Effector memory CD4-positive, alpha-beta T cell (primary cell): ENCODE measurements at places on chromosomes 12 and 14.

DNA sequence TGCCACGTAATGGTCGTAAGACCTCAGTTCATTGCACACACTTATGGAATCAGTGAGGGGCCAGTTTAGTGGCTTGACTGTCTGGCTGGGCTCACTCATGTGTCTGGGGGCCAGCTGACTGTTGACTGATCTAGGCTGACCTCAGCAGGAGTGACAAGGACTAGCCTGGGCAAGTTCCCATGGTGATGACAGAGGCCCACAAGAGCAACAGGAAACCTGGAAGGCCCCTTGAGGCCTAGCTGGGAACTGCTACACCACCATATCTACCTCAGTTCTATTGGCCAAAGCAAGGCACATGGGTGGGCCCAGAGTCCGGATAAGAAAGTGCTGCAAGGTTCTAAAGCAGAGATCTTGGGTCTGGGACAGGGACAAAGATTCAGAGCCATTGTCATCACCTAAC lies 21.3 kb upstream of the RFLNA start:
- H3K27me3 ChIP-seq: no peaks in the 10 kb centered on the region
- no peak overlapping the region for H3K4me3 ChIP-seq
- no peak for DNase-seq
- no peaks in the 10 kb centered on the region for H3K36me3 ChIP-seq
- no peaks in the 10 kb centered on the region for H3K4me1 ChIP-seq

- no peaks in the 10 kb centered on the region for H3K4me1 ChIP-seq
- H3K27ac ChIP-seq: no peak overlapping the region
- H3K36me3 ChIP-seq: no peaks in the 10 kb centered on the region
- no peaks in the 10 kb centered on the region for H3K27me3 ChIP-seq
Measured at GRCh38 chr12:28486521-28486920, 296.3 kb downstream of the CCDC91 start.

- peaks cover 50% of the 10 kb centered on the region for H3K27me3 ChIP-seq
- H3K36me3 ChIP-seq: no peaks in the 10 kb centered on the region
- no peak overlapping the region for H3K27ac ChIP-seq
Measured at GRCh38 chr14:36524220-36524837, 4.3 kb upstream of the NKX2-1 start.

DNA sequence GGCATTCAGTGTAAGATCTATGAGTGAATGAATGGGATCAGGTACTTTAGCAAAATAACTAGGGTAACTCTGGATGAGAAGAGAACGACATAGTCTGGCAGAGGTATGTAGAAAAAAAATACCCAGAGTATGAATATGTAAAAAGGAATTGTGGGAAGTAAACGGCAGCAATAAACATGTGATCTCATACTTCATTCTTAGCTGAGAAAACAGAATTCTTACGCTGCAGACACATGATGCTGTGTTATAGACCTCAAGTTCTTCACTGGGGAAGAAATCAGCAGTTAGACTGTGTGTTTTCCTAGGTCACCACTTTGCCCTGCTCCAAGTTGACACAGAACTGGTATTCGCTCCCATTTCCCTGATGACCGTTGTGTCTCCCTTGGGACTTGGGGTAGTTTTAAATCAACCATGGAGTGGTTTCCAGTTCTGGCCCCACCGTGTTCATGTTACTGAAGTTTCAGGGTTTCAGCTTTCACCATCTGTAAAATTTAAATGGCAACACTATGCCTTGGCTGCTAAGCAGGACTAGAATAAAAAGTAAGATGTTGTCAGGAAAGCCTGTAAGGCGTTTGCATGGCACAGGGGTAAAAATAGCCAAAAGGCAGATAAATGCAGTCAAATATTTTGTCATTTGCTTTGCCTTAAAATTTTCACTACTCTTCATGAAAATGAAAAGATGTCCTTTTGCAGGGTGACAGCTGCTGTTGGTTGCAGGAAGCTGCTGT lies 223.7 kb downstream of the PELI2 start:
- H3K27ac ChIP-seq: no peak overlapping the region
- DNase-seq: no peak
- H3K36me3 ChIP-seq: no peaks in the 10 kb centered on the region
- H3K4me3 ChIP-seq: no peak overlapping the region

DNA sequence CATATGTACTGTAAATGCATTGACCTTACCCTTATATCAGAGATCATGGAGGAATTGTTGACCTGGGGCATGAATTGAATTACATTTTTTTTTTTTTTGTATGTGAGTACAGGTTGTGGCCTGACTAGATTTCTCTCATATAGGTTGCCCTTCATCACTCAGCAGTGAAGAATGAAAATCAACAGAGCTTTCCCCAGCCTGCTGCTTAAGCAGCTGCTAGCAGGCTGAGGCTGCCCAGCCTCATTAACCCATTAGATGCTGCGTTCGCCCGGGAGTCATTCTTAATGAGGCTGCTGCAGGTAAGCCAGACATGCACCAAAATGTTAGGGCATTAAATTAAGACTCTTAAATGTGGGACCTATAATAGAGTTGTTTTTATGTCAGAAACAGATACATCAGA lies 236.0 kb downstream of the ETNK1 start:
- H3K4me3 ChIP-seq: no peak overlapping the region
- no peaks in the 10 kb centered on the region for H3K36me3 ChIP-seq
- H3K27me3 ChIP-seq: no peaks in the 10 kb centered on the region
- DNase-seq: no peak
- H3K27ac ChIP-seq: no peak overlapping the region

GRCh38 chr14:91315844-91316267 lies 71.4 kb upstream of the GPR68 start:
- H3K36me3 ChIP-seq: peaks cover 43% of the 10 kb centered on the region
- peak overlapping the region; percentile 82 for H3K27ac ChIP-seq
- H3K4me3 ChIP-seq: peak overlapping the region; percentile 11
- DNase-seq: peak; percentile 84

DNA sequence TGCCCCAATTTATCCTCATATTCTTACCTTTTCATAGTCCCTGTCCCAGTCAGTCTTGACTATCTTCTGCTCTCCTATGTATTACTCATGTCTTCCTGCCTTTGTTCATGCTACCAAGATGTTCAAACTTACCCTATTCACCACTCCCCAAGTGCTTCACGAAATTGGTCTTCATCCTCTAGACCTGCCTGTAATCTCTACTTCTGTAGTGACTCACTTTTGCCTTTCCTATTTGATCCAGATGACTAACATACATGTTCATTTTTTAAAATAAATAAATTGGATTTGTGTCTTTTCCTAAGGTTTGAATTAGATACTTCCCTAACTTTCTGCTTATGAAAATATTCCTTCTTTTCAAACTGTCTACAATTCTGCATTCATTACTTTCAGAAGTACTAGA lies 107.7 kb upstream of the PPM1H start:
- no peaks in the 10 kb centered on the region for H3K36me3 ChIP-seq
- no peak for DNase-seq
- H3K27ac ChIP-seq: no peak overlapping the region

GRCh38 chr12:49626169-49626835 lies 2.9 kb downstream of the PRPF40B start:
- no peak overlapping the region for H3K27ac ChIP-seq
- no peaks in the 10 kb centered on the region for H3K27me3 ChIP-seq
- DNase-seq: no peak
- peaks cover 16% of the 10 kb centered on the region for H3K4me1 ChIP-seq
